ENCODE measurements at places on chromosomes 12 and 14.
A peak's percentile ranks its signal among the peaks of the same experiment; 100 is the strongest.

GRCh38 chr12:108048686-108049085, 80.4 kb upstream of the WSCD2 start:
- DNase-seq, result no peak

- DNase-seq, result no peak
Measured at GRCh38 chr12:108787539-108787938, 56.2 kb upstream of the CORO1C start.

GRCh38 chr12:11136075-11136474, 1.6 kb upstream of the TAS2R30 start:
- no peak for DNase-seq

DNA sequence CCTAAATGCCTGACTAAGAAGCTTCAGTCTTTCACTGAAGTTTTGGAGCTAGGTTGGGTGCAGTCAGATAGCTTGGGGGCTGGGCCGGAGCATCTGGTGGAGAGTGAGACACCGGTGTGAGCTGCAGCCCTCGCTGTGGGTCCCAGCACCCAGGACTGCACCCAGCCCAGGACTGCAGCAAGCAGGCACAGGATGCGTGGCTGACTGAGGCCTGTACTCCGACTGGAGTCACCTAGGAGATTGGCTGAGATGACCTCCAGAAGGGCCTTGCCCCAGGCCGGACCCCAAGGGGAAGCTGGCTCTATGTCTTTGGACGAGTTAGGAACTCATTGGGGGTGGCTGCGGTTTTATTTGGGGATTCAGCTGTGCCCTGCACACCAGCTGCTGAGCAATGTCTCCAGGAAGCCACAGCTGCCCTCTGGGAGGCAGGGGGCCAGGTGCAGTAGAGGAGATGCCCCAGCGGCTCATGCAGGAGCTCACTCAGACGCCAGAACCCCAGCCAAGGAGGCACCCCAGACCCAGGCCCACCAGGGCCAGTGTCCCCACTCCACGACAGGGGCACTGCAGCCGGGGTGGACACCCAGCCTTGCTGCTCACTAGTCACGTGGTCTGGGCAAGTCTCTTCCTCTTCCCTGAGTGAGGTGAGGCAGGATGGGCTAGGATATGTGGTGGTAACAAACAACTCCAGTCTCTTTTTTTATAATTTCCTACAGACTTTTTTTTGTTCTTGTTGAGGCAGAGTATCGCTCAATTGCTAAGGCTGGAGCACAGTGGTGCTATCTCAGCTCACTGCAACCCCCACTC, 31.8 kb upstream of the RCOR1 start:
- DNase-seq, result no peak

DNA sequence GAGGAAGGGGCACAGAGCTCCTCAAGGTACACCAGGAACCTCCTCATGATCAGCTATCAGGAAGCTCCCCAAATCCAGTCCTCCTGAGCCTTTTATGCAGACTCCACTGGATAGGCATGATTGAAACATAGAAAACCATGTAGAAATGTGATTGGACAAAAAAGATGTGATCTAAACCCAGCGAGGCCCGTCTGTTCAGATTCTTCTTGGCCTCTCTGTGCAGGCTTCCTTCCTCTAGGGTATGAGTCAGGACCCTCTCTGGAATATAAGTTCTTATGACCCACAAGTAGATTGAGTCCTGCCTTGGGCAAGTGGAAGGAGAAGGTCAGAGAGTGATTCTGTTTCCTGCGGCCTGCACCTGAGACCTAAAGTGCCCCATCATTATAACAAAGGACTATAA, 166.3 kb downstream of the PHLDA1 start:
- DNase-seq, result no peak

DNA sequence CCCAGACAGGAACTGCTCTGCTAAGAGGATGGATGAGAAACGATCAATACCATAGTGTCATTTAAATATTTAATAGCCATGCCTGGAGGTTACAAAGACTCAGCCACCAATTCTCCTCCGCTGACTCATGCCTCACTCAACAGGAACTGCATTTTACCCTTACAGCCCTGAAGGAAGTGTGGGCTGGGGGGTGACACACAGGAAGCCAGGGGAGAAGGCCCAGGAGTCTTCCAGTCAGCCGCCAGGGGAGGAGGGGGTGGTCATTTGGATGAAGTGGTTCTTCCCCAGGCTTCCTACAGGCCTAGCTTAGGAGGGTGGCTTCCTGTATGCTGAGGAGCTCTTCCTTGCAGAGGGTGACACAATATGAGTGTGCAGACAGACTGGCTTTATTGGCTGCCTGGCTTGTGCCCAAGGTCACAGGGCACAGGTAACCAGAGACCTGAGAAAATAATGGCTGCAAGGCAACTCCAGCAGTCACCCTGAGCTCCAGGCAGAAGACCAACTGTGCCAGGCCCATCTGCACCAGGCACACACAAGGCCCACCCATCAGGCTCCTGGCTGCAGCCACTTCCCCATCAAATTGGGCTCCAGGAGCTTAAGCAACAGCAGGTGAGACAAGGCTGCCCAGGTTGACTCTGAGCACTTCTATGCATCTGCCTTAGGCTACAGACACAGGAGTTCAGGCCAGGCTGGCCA, 30.6 kb upstream of the RPLP0 start:
- DNase-seq, result peak; percentile 78

DNA sequence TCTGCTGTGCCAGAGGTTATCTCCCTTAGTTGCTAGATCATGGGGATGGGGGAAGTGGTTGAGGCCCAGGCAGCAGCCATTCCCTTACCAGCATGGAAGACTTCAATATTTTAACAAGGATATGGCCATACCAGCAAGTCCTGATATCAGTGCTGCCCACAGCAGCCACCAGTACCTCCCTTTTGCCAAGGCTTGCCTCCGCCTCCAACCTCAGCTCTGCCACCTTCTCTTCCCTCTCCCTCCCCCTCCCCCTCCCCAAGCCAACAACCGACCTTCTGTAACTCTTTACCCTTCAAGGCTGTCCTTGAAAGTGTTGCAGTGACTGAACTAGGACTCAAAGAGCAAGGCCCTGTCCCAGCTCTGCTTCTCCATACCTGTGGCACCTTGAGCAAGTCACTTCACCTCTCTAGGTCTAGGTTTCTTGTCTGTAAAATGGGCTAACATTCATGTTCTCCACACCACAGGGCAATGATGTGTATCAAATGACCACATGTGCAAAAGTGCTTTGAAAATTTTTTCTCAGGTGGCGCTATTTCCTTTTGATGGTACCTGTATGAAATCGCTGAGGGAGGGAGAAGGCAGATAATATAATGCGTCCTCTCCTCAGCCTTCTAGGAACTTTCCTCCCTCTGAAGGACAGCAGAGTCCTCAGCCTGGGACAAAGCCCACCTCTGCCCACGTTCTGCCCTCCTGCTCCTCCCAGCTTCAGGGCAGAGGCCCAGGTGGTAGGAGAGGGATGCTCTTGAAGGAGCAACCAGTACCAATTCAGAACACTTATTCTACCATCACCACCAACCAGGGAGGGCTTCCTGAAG, 14.7 kb downstream of the PLEKHG6 start:
- no peak for DNase-seq

DNA sequence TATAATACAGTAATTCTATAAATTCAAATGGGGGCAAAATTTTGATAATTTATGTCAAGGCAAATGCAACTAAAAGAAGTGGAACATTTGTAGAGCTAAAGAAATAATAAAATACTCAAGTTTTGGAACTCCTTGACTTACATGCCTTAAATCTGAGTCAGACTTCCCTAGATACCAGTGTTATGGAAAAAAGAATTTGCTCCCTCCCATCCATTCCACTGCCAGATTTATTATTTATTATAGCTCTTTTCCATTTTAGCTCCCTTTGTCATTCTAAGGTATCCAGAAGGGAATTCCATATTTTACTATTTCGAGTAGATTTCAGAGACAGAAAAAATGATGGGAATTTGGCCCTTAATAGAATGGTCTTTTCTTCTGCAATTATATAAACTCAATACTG, 44.0 kb downstream of the RHOJ start:
- no peak for DNase-seq

GRCh38 chr12:128818065-128819022, 5.4 kb downstream of the SLC15A4 start:
- DNase-seq, result no peak

GRCh38 chr14:26344596-26344995, 253.2 kb downstream of the NOVA1 start:
- DNase-seq, result no peak

DNA sequence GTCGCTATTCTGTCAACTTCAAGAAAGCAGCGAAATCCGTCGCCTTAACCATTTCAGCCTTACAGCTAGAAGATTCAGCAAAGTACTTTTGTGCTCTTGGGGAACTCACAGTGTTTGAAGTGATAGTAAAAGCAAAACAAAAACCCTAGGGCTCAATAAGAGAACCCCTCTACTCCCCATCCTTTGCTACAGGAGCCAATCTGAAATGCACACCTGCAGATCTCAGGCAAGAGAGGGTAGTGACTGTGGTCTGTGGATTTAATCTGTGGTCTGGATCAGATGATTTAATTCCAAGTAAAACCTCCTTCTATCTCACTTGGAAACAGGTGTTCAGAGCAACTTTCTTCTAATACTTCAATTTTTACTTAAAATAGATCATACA, 422.9 kb upstream of the OR4E1 start:
- DNase-seq, result no peak

DNA sequence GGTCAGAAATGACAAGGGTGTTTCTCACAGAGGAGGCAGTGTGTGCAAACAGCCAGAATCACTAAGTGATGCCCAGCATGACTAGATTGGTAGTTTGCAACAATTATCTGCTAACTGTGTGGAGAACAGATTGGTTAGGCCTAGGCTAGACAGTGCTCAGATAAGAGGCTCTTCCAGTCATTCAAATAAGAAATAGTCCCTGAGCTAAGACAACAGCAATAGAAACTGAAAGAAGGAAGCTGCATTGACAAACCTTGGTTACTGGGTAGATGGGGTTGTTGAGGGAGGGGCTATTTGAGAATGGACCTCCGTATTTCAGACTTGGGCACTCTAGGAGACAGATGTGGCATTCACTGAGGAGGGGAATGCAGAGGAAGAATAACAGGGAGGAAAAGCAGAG, 255.0 kb upstream of the NPAS3 start:
- DNase-seq, result no peak
